Spinal cord (tissue), 10 donors: ENCODE measurements at places on chromosomes 1 and 21.

GRCh38 chr1:159780583-159781582 lies at the start of gene DUSP23:
DUSP23 (plus strand) TSS chr1:159780962; CDS start chr1:159781101, 139 bp downstream.
- DNase-seq, result peak; percentile 87

GRCh38 chr1:172682812-172683211 lies 23.9 kb downstream of the FASLG start:
- DNase-seq, result no peak

- no peak for DNase-seq
These were observed 6.7 kb upstream of the ADARB1 start for GRCh38 chr21:45067462-45068285.

DNA sequence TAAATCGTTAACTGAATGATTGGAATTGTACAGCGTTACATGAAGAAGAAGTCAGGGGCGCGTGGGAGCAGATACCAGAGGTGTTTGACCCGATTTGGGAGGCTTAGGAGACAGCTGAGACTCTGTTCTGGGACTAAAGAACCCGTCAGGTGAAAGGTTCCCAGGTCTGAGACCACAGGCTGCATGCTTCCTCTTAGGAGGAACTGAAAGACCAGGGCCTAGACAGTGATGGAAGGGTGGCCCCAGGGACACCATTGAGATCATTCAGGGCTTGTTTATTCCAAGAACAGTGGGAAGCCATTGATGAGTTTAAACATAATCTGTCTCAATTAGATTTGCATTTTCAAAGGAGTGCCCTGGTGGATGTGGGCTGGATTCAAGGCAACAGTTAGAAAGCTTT lies 904 bp downstream of the KLF17 start:
- DNase-seq, result no peak

DNA sequence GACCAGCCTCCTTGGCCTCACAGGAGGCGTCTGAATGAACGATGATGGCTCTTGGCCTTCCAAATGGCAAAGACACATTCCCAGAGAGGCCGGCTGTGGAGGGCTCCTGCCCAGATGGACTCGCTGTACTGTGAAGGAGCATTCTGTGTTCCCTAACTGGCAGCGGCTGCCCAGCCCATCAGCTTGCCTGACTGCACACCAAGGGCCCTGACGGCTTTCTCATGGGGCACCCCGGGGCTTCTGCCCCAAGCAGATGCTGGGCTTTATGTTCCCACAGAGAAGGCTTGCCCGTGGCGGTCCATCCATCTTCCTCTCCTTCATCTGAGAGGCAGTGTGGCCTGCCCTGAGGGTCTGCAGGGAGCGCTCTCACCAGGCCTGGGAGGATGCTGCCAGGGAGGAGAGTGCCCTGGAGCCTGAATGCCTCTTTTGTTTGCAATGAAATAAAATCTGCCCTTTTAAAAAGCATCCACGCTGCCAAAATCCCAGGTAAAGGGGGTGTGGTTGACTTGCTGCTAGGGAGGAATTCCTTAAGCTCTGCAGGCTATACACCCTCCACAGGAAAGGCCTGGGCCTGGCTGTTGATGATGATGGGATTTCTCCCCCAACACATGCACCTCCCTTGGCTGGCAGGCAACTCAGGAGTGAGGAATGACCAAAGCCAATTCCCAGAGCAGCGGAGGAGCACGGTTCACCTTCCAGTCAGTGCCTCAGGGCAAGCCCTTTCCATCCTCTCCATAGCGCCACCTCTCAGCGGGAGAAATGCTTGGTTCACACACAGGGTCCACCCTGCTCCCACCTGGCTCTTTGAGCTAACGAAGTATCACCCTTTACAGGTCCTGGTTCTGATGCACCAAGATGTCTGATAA lies 84.6 kb upstream of the SSX2IP start:
- DNase-seq, result no peak

- DNase-seq, result no peak
These were observed 178.9 kb upstream of the FOXD3 start for GRCh38 chr1:63143482-63143881.

GRCh38 chr1:107433068-107433467 lies 292.2 kb downstream of the NTNG1 start:
- DNase-seq, result no peak

DNA sequence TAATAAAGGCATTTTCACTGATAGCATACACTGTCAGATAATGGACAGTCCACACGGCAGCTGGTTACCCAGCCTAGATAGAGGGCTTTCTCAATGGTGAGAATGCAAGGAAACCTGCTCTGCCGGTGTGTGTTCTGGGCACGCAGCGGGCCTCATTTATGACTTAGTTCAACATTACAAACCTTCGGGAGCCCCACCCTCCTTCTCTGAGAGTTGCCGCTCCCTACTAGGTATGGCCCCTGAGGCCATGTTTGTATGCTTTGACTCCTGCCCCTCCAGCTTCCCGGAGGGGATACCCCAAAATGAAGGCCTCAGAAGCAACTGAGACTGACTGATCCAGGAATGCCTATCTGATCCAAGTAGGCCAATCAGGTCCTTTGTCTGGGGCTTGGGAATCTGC lies 17.2 kb upstream of the FABP3 start:
- no peak for DNase-seq

DNA sequence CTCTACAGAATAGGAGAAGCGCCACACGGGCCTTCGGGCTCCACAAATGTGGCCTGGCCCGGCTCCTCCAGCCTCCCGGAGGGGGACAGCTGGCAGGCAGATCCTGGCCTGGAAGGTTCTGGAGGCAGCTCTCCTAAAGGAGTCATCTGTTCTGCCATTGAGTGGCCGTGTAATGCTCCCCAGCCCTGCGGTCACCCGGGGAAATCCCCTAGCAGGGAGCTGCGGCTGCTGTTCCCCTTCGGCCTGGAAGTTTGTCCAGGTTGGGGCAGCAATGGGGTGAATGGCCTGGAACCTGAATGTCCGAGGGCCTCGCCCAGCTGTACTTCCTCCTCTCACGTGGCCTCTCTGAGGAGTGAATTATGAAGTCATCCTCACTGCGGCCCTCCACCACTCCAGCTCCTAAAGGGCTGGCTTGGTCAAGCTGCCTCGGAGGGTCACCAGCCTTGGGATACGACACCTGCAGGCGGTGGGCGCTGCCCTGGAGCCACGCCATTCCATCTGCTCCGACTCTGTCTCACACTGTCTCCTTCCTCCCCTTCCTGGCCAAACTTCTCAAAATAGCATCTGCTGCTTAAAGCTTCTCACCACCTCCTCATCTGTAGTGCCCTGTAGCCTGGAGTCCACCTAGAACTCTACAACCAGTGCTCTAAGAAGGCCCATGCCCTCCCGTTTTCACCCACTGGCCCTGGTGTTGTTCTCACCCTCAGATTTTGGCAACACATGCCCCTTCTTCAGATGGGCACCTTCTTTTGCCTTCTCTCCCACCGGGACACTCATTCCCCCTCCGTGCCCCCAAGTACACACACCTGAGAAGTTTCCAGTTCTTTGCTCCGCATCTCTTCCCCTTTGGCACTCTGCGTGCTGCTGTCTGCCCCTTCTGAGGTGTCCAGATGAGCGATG lies 54.4 kb upstream of the TMPRSS2 start:
- no peak for DNase-seq
